ENCODE measurements at places on chromosomes 11 and 22.
A peak's percentile ranks its signal among the peaks of the same experiment; 100 is the strongest.

GRCh38 chr22:43151251-43152002, at the start of gene TSPO:
Gene TSPO (plus strand): TSS chr22:43151559. CDS start chr22:43159239, 7,680 bp downstream.
- peak; percentile 59 for DNase-seq

DNA sequence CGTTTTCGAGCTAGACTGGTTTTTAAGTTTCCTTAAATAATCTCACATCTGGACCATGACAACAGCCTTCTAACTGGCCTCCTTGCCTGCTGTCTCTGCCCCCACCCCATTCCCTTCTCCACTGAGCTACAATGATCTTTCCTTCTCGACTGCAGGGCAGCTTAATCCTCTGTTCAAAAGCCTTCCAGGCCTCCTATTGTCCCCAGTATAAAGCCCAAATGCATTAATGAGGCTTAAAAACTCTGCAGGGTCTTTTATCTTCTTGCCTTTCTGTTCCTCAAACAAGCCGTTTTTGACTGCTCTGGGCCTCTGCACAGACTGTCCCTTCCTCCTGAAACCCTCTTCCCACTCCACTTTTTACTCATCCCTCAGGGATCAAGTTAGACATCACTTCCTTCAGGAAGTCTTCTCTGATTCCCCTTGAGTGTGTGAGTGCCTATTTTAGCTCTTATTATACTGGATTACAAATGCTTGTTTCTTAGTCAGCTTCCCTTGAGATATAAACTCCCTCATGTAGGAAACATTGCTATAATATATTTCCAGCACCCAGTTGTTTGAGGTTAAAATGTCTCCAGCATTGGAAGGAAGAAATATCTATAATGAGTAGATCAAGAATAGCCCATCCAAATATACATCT, 23.6 kb upstream of the PAMR1 start:
- DNase-seq: no peak

DNA sequence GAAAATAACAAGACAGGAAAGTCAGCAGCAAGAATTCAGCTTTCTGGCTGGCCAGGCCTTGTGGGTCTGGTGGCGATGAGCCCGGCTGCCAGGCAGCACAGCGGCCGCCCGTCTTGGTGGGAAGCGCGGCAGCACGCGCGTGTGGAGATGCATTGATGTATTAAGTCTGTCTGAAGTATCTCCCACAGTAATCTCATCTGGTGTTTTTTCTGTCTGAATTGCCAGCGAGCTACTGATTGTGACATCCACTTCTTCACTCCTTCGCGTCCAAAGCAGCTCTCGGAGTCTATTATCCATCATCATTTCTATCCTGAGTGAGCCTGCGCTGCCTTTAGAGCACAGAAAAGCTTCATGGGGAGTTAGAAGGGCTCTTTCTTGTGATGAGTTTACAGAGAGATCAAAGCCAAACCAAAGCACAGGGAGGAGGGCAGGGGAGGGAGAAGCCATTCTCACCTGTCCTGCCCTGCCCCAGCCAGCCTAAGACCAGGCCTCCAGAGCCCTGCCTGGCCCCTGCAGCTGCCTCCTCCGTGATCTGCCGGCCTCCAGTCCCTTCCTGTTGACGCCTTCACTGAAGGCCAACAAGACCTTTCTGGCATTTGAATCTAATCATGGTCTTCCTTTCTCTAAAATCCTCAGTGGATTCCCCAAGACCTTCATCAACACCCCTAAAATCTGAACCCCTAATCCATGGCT, 1419.0 kb downstream of the TBC1D22A start:
- DNase-seq: no peak

DNA sequence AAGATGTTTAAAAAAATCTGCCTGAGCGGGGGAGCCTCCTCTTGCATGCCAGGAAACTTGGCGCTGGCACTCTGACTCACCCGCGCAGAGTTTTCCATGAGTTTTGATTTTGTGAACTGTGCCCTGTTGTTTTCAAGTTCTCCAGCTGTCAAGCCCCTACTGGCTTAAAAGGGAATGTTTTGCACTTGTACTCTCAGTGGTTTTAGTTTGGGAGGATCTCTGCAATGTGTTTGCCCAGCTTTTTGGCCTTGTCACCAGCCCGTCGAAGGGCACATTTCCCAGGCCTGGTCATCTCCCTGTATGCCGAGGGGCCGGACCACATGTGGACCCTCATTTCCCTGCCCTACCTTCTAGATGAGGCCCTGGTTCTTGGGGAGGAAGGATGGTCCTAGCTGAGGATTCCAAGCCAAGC, 12.2 kb downstream of the MRGPRF start:
- no peak for DNase-seq

DNA sequence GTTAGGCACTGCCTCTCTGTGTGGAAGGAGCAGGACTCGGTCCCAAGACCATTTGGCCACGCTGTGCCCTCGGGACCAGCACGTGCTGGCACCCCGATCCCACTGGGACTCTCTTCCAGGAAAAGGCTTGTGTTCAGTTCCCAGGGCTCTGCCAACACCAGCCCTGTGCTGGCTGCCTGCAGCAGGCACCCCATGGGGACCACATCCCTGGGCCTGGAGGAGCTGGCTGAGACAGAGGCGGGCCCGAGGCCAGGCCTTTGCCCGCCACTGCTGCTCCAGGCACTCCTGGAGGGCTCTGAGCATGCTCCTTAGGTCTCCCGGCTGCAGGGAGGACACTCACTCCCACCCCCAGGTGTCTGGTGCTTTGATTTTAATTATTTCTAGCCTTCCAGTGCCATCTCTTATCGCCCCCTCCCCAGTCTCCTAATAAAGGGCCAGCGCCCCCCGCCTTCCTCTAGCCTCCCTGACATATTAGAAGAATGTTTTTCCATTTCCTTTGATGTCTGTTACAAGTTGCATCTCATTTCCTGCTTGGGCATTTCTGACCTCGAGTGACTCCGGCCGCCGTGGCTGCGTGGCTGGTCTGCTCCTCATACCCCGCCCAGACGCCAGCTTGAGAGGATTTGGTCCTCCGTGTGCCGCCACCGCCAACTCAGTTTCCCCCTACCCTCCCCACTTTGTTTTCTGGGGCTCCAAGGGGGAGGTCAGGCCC, 14.4 kb downstream of the CDKN1C start:
- no peak for DNase-seq
